Testis (tissue), 5 donors: ENCODE measurements at places on chromosomes 1 and 21. TPM values are rescaled to one million over a fixed set of nuclear protein-coding genes. Genes with fewer than 3 reads are reported as not detected.

GRCh38 chr21:37087188-37087587, 14.1 kb downstream of the TTC3 start:
- peak; percentile 51 for DNase-seq

GRCh38 chr1:98429965-98430443, 231.5 kb upstream of the SNX7 start:
- no peak for DNase-seq

DNA sequence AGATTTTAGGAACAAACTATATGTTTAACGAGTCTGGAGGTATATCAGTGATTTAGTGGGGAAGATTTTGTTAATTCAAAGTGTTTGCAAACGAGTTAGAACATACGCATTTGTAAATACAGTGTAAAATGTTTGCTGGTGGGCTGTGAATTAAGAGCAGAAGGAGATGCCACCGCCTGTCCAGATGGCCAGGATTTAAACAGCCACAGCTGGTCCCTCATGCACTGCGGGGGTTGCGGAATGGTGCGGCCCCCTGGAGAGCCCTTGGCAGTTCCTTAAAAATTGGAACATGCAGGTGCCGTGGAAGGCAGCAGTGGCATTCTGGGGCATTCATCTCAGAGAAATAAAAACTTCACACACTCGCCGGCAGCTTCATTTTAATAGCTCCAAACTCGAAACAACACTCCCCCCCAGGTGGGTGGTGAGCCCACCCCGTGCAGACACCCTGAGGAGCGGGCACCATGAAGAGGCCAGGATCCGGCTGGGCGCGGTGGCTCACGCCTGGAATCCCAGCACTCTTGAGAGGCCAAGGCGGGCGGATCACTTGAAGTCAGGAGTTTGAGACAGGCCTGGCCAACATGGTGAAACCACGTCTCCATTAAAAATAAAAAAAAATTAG, 3.5 kb upstream of the C1orf159 start:
- DNase-seq: no peak

GRCh38 chr1:2378441-2378851, 12.9 kb downstream of the MORN1 start:
- DNase-seq: no peak

DNA sequence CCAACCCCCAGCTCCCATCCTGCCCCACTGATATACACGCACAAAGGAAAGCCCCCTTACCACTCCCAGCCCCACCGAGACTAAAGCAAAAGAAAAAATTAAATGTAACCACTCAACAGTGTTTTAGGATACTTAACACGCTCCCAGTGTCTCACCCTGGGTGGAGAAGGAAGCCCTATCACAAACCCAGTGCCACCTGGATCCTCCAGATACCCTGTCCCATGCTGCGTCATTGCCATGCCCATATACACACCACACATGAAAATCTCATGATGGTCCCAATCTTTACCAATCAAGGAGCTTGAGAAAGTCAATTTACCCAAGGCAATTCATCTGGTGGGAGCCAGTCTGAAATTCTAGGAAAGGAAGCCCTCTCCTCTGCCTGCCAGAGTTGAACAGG, 11.2 kb downstream of the KIAA1614 start:
- DNase-seq: no peak

DNA sequence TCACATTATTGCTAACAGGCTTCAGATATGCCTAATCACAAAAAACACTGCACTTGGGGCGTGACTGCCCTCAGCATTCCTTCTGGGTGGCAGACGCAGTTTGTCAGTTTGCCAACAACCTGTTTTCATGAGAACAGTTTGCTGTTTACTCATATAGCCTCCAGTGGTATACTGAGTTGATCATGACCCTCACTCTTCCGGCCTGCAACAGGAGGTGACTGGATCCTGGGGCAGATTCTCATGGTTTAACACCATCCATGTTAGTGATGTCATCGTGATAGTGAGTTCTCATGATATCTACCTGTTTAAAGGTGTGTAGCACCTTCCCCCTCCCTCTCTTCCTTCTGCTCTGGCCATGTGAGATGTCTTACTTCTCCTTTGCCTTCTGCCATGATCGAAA, 555.2 kb downstream of the PLPP3 start:
- no peak for DNase-seq

DNA sequence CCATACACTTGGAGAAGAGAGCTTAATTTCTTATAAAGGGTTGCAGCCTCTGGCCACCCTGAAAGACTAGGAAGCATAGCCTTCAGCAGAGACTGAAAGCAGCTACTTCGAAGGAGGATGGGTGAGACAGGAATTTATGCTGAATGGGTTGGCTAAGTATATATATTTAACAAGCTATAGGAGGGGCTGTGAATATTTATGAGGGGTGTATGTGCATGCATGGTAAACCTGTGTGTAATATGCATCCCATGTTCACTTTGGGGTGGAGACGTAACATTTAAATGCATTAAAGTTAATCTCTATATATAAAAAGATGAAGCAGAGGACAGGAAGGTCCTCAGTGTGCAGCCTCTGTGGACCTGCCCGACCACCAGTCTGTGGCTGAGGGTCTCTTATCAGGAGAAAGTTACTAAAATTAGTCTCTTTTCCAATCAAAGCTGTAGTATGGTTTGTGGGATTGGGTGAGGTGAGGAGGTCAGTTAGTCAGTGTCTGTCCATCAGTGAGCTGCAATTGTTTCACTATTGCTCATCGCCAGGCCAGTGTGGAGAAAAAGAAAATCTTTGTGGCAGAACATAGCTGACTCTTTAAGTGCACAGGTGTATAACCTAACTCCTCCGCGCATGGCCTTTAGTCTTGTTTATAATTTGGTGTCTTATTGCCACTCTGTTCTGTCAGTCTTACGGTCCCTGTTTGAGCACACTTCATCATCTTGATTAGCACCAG, 35.4 kb upstream of the DSCAM start:
- no peak for DNase-seq

GRCh38 chr1:219444474-219444873, 168.4 kb downstream of the ZC3H11B start:
- no peak for DNase-seq

DNA sequence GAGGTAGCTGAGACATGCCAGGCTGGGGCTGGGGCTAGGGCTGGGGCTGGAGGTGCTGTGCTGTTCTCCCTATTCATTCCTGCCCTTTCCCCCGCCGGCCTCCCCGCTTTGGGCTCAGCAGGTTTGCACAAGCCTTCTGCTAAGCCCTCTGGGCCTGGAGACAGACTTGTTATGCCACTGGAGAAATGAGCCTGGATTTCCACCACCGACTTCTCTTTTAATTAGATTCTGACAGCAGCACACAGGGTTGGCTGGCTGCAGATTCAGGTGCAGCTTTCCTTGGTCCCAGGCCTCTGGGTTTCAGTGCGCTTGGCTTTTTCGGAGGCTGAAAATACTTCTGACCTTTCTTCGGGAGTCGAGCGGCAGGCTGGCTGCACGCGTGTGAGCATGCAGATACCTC, 71.5 kb upstream of the ACTL8 start:
- DNase-seq: no peak

GRCh38 chr1:36651176-36651910, 168.6 kb upstream of the CSF3R start:
- DNase-seq: no peak

GRCh38 chr1:177172866-177173265, 2.1 kb downstream of the BRINP2 start:
- no peak for DNase-seq

- DNase-seq: peak; percentile 61
Observed at GRCh38 chr1:8463144-8463927, 145.4 kb downstream of the SLC45A1 start.

DNA sequence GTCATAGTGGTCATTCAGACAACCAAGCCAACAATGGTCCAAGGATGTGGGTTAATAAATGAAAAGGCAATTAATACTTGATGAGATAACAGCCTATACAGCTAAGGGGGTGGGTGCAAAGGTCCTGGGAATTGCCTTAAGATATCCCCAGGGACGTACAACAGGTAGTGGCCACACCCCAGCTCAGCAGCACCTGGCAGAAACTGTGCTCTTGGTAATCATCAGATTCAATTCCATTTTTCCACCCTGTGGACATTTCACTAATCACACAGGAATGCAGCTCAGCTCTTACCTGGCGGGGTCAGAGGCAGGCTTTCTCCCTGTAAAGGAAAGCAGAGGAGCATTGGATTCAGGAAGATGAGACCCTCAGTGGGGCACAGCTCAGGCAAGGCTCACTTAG, 32.9 kb downstream of the FCRL5 start:
- DNase-seq: no peak

DNA sequence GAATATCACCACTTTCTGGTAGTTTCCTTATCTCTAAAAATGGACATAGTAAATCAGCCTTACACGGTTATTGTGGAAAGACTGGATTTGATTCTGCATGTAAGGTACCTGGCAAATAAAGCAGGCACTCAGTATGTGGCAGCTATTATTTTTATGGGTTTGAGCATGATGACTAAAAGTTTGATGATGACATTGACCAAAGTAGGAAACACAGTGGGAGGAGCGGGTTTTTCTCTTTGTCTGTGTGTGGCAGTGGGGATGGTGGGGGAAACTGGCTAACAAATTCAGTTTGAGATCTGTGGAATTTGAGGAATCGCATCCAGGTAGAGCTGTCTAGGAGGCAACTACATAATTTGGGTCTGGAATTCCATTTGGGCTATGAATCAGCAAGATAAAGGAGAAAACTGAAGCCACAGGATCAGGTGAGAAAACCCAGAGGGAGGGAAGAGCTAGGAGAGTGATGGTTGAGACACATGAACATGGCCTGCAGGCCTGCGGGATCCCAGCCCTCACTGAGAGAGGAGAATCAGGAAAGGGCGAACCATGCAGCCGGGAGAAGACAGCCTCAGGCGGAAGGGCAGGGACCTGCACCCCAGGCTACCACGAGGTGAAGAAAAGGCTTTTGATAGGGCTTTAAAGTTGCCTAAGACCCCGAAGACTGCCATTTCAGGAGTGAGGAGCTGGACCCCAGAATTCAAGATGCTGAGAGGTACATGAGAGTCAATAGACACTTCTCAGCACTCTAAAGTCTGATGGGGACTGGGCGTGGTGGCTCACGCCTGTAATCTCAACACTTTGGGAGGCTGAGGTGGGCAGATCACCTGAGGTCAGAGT, 52.2 kb downstream of the MEF2D start:
- no peak for DNase-seq

DNA sequence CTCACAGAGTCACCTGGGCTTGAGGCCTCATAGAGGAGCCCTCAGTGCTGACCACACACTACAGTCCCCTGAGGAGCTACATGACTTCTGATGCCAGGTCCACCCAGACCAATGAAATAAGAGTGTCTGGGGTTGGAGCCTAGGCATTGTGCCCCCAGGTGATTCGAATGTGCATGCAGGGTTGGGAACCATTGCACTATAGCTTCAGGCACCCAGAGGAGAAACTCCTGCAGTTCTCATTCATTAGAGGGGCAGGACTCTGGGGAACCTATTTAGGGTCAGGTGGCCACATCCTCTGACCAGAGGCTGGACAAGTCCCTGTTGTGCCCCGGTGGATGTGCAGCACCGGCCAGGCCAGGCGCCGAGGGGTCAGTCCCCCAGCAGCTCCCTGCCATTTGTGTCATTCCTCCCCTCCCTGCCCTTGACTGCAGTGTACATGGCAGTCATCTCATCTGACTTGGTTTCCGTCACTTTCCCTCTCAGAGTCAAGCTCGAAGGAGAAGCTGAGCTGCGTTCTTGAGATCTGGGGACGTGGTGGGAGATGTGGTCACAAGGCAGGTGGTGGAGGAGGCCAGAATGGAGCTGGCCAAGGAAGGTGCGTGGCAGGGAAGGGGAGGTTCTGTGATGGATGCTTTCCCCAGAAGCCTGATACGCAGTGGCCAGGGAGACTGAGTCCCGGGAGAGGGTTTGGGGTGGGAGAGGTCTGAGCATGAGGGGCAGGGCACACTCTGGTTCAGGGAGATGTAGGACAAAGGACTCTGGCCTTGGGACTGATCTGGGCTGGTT, 6.4 kb downstream of the CLDN19 start:
- DNase-seq: no peak

- peak; percentile 73 for DNase-seq
Observed at GRCh38 chr1:183609313-183609712, 19.1 kb upstream of the NCF2 start.

GRCh38 chr1:186297439-186298045, 77.5 kb downstream of the TPR start:
- DNase-seq: no peak

DNA sequence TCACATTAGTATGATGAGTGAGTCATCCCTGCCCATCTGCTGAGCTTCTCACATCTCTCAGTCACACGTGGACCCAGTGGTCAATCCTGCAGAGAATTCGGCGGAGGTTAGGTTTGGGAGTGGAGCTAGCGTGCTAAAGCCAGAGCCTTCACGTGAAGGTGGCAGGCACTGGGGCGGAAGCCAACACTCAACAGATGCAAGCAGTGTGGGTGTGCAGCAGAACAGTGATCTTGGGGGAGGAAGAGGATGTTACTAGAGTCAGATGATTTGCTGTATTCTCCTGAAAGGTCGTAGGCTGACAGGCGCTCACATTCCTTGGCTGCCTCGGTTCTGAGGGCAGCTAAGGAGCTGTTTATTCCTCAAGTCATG, 6.7 kb downstream of the C1orf115 start:
- no peak for DNase-seq

DNA sequence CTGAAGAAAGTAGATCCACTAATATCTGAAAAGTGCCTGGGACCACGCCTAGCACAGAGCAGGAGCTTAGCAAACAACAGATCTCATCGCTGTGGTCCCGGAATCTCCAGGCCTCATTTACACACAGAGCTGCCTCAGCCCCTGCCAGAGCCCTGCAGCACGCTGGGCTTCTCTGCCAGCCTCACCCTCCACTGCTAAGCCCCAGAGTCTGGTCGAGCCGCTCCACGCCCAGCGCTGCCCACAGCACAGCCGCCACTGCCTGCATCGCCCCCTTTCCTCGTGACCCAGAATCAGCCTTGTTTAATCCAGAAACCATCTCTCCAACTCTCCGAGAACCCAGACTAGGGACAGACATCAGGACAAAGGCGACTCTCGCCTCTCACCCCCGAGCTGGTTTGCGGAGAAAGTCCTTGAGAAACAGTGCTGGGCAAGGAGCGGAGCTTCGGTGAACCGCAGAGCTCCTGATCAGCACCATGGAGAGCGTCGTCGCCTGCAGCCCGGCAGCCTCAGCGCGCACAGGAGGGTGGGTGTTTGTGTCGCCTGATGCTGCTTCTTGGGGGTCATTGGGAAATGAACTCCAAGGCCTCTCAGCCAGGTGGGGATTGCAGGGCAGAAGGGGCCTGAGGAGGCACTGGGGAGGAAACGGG, 145.1 kb downstream of the NPHP4 start:
- DNase-seq: peak; percentile 44

GRCh38 chr1:65470766-65471165, 50.3 kb downstream of the LEPR start:
- DNase-seq: no peak

GRCh38 chr1:153364766-153365666, 7.4 kb downstream of the S100A9 start:
- DNase-seq: no peak

The BNIPL gene
- total RNA-seq: 9.3 TPM

The EFNA1 gene
- 13.1 TPM for total RNA-seq

The SAMD11 gene
- total RNA-seq: 47.2 TPM

The TLR5 gene
- total RNA-seq: 4.2 TPM

The BACH1 gene
- 41.9 TPM for total RNA-seq

The F3 gene
- total RNA-seq: 111 TPM

The SGIP1 gene
- 67.9 TPM for total RNA-seq

The FGR gene
- 10.0 TPM for total RNA-seq

The ATP6V1G3 gene
- total RNA-seq: not detected
